ENCODE measurements at places on chromosomes 1 and 21. TPM values are rescaled to one million over a fixed set of nuclear protein-coding genes. Genes with fewer than 3 reads are reported as not detected.

Gene IQGAP3
- 4.2 TPM for total RNA-seq

Gene RGS1
- total RNA-seq = 9.8 TPM

Gene CKS1B
- 40.4 TPM for total RNA-seq

Gene TTC39A
- 40.0 TPM for total RNA-seq

Gene DCST1
- total RNA-seq = not detected

Gene FAM78B
- not detected for total RNA-seq

Gene HNRNPR
- total RNA-seq = 106 TPM

Gene PLOD1
- 153 TPM for total RNA-seq

GRCh38 chr1:39230261-39231190, 26.0 kb downstream of the MACF1 start:
- H3K36me3 ChIP-seq = no peaks in the 10 kb centered on the region
- no peaks in the 10 kb centered on the region for H3K4me1 ChIP-seq
- H3K4me3 ChIP-seq = no peak overlapping the region
- no peaks in the 10 kb centered on the region for H3K27me3 ChIP-seq
- no peak for DNase-seq

DNA sequence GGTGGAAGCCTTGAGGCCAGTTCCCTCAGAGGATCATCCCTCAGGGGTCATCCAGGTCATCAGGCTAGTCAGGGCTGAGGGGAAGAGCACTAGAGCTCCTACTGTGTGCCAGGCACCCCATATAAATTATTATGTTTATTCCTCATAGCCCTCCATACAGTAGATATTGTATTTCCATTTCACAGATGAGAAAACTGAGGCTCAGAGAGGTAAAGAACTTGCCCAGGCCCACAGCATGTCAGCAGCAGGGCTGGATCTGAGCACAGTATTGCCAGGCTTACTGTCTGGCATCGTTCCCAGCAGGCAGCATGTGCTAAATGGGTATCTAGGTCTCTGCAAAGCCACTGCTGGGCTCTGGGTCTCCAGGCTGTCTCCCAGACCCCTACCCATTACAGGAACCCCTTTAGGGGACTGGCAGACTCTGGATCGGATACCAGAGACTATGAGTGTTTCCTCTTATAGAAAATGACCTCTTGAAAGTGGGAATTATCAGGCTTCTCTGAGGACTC, 153.3 kb downstream of the PTPRU start:
- no peak overlapping the region for H3K4me3 ChIP-seq
- H3K27me3 ChIP-seq = peaks cover 4% of the 10 kb centered on the region
- no peak overlapping the region for H3K27ac ChIP-seq
- DNase-seq = no peak
- no peaks in the 10 kb centered on the region for H3K4me1 ChIP-seq
- H3K36me3 ChIP-seq = no peaks in the 10 kb centered on the region

GRCh38 chr1:192713921-192714320, 78.0 kb downstream of the RGS13 start:
- no peak overlapping the region for H3K27ac ChIP-seq
- DNase-seq = no peak
- H3K4me3 ChIP-seq = no peak overlapping the region
- H3K27me3 ChIP-seq = no peaks in the 10 kb centered on the region
- H3K36me3 ChIP-seq = no peaks in the 10 kb centered on the region

DNA sequence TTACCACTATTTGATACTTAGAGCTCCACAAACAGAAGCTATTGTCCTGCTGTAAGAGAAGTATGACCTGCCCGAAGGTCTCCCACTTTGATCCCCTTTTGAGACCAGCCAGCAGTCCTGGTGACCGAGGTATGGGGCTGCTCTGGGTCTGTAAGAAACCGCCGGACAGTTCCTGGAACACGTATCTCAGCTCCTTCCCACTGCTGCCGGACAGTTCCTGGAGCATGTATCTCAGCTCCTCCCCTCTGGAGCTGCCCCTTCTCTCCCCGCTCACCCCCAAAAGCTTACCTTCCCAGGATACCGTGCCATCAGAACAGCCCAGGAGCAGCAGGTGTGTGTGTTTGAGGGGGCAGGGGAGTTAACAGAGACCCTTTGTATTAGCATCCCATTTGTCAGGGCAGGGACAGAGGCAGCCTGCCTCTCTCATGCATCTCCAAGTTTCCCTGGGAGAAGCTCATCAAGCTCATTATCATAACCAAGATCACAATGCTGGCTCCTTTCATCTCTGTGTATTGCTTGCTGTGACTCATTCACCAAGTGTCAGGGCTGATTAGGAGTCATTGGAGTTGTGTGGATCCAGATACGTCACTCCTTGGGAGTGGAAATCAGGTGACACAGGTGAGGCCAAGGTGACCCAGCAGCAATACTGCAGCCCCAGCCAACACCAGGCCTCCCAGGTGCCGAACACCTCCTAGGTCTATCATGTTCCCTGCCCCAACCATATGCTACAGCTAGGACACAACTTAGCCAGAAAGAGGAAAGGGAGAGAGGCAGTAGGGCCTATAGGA, 25.3 kb downstream of the OPTC start:
- H3K4me3 ChIP-seq = no peak overlapping the region
- no peaks in the 10 kb centered on the region for H3K36me3 ChIP-seq
- H3K27me3 ChIP-seq = no peaks in the 10 kb centered on the region
- peak overlapping the region; percentile 92 for H3K27ac ChIP-seq

DNA sequence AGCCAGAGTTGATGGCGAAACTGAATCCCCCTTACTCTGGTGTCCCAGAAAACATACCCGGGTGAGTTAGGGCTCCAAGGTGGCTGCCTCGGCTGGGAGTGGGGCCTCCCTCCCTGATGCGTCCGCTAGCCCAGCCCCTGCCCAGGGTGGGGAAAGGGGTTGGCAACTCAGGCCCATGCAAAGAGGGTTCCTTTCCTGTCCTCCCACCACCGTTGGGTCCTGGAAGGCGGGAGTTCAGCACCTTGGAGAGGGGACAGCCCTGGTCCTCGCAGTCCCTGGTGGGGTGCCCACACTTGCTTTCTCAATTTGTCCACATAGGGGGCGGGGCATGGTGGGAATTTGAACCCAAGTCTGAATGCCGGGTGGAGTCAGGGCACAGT, 6.1 kb downstream of the SRM start:
- no peak overlapping the region for H3K4me3 ChIP-seq
- H3K27me3 ChIP-seq = no peaks in the 10 kb centered on the region
- no peaks in the 10 kb centered on the region for H3K4me1 ChIP-seq
- DNase-seq = peak; percentile 53

- no peak overlapping the region for H3K27ac ChIP-seq
- H3K36me3 ChIP-seq = no peaks in the 10 kb centered on the region
- no peaks in the 10 kb centered on the region for H3K27me3 ChIP-seq
- peaks cover 8% of the 10 kb centered on the region for H3K4me1 ChIP-seq
These were observed 22.9 kb upstream of the ZNF678 start for GRCh38 chr1:227540170-227541098.

GRCh38 chr1:55860798-55861519, 645.8 kb upstream of the USP24 start:
- H3K4me1 ChIP-seq = no peaks in the 10 kb centered on the region
- peak overlapping the region; percentile 29 for H3K27ac ChIP-seq
- H3K4me3 ChIP-seq = no peak overlapping the region
- no peaks in the 10 kb centered on the region for H3K27me3 ChIP-seq
- no peaks in the 10 kb centered on the region for H3K36me3 ChIP-seq

GRCh38 chr1:17255336-17255735, 6.4 kb downstream of the PADI3 start:
- no peak for DNase-seq
- H3K27me3 ChIP-seq = no peaks in the 10 kb centered on the region

GRCh38 chr1:66752671-66753371, 562 bp downstream of the DYNLT5 start:
- H3K4me1 ChIP-seq = peaks cover 6% of the 10 kb centered on the region
- H3K4me3 ChIP-seq = no peak overlapping the region
- H3K36me3 ChIP-seq = no peaks in the 10 kb centered on the region
- H3K27me3 ChIP-seq = peaks cover 24% of the 10 kb centered on the region
- no peak for DNase-seq
- no peak overlapping the region for H3K27ac ChIP-seq

DNA sequence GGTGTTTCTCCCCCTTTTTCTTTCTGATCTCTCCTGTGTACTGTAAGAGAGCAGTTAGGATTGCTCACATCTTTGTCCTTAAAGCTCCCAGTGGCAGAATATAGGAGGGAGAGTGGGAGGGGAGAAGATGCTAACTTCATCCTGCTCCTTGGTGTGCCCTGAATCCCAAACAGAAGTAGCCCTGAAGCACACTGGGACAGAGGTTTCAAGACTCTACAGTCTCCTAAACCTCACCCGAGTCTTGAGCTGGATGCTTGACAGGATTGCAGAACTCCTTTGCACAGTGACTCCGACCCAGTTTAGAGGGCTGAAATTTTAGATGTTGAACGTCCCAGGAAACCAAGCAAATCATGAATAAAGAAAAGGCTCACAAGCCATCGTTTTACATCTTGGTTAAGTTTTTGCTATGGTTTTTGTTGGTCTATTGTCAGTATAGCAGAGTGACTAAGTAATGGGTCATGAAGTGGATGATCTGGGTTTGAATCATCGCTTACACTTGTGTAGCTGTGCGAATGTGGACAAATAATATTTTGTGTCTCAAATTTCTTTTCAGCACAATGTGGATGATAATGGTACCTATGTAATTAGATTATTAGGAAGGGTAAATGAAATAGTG, 37.5 kb downstream of the XCL2 start:
- H3K27ac ChIP-seq = no peak overlapping the region
- no peak overlapping the region for H3K4me3 ChIP-seq
- DNase-seq = no peak
- H3K27me3 ChIP-seq = no peaks in the 10 kb centered on the region
- no peaks in the 10 kb centered on the region for H3K36me3 ChIP-seq
